Neural crest cell (in vitro differentiated cells): ENCODE measurements at places on chromosomes 2 and 18. TPM values are rescaled to one million over a fixed set of nuclear protein-coding genes. Genes with fewer than 3 reads are reported as not detected.

SLC30A3 gene
- 0.48 and 0.93 TPM in 2 replicates for total RNA-seq

MERTK gene
- 3.3 and 4.4 TPM in 2 replicates for total RNA-seq

CNDP1 gene
- total RNA-seq: 0.56 and 0.59 TPM in 2 replicates

RIT2 gene
- total RNA-seq: not detected in 2 replicates

FHOD3 gene
- total RNA-seq: 28.6 and 29.0 TPM in 2 replicates
